ENCODE measurements at places on chromosomes 3 and 15.
A peak's percentile ranks its signal among the peaks of the same experiment; 100 is the strongest.

- no peak for DNase-seq
Measured at GRCh38 chr3:3105246-3105645, 4.9 kb downstream of the IL5RA start.

DNA sequence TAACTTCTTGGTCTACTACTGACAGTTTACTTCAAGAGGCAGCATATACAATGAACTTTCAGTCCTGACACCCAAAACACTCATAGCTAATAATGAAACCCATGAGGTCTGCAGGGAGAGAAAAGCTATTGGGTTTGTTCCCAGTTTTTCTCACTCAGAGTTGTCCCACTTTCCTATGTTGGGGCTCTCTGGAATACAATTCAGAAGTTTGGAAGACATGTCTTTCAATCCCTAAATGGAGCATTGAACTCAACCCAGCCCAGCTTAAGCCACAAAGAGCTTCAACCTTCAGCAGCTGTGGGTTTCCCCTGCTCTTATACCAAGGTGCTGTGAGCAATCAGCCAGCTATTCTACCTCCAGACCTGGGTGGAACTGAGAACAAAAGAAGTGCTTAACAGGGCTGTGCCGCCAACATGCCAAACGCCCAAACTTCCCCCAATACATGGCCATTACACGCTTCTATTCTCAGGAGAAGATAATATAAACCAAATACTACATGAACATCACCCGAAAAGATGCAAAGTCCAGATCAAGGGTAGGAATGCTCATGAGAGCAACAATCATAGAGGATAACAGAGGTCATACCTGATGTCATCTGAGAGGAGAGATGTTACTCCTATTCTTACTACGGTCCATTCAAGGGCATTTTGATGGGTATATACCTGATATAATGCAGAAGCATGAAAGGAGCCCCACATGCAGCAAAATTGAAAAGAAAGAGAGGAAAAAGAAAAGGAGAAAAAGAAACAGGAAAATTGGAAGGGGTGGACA, 131.2 kb upstream of the TGFBR2 start:
- no peak for DNase-seq

DNA sequence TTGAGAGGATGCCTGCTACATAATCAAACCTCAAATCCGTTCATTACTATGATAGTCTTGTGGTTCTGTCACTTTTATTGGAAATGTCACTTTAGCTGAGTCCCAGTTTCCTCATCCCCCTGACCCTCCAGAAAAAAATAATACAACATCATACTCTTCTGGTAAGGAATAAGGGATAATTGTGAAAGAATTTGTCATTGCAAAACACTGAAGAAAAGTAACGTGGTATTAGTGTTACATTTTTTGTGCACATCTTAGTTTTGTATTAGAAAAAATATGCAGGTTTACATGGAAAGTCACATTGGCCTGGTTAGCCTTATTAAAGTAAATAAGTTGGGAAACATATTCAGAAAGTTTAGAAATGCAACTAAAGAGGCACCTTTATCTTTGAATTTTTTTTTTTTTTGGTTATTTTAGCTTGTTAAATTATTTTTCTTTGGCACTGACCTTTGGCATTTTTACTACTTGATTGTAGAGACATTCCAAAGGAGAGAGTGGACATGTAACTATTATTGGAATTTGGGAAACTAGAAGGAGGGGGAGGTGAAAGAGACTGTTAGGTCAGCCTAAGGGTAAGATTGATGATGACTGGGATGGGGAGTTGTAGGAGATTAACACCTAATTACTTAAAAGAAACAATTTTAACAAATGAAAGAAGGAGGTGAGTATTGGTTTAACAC, 462.2 kb upstream of the RARB start:
- no peak for DNase-seq

DNA sequence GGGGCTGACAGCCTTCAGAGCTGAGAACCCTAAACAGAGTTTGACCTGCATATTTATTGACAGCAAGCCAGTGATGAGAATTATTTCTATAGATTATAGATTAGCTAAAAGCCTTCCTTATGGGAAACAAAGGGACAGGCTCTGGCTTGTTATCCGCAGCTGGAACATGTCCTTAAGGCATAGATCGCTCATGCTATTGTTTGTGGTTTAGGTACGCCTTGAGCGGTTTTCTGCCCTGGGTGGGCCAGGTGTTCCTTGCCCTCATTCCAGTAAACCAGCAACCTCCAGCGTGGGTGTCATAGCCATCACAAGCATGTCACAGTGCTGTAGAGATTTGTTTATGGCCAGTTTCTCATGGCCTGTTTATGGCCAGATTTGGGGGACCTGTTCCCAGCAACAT, 10.2 kb upstream of the FAH start:
- DNase-seq = no peak

GRCh38 chr3:169404520-169404890, 259.0 kb downstream of the MECOM start:
- no peak for DNase-seq

DNA sequence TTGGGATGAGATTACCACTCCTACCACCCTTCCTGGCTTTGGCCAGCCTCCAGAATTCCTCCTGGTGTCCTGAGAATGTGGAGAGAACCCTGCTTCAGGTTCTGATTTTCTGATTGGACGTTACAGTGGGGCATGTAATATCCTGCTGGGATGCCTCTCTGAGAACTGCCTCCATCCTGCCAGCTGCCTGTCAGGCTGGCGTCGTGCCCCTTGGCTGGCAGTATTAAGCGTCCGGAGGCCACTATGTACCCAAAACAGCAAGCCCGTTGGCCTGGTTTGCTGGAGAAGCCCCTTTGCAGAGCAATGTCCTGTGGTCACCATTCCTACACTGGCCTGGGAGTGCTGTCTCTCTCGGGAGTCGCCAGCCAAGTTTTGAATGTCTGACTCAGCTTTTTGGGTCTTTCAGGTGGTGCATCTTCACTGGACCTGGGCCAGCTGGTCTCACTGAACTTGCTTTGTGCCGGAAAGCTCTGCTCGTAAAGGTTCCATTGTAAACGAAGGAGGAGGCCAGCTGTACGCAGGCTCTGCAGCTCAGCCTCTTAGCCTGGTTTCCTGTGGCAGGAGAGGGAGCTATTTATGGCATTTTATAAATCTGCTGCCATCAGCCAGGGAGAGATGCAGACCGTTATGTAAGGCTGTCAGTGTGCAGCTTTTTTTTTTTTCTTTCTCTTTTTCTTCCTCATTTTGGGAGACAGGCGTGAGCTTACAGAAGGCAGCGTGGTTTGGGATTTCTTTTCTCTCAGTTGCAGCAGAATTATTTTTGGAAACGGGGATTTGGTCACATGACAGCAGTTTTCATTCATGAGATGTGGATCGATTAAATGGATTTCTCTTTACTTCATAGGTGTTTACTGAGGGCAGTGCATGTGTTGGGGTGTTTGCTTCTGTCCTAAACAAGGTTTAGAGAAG, 19.0 kb upstream of the TRAK1 start:
- peak; percentile 80 for DNase-seq

GRCh38 chr15:60795889-60796288, 316.9 kb upstream of the ICE2 start:
- no peak for DNase-seq

DNA sequence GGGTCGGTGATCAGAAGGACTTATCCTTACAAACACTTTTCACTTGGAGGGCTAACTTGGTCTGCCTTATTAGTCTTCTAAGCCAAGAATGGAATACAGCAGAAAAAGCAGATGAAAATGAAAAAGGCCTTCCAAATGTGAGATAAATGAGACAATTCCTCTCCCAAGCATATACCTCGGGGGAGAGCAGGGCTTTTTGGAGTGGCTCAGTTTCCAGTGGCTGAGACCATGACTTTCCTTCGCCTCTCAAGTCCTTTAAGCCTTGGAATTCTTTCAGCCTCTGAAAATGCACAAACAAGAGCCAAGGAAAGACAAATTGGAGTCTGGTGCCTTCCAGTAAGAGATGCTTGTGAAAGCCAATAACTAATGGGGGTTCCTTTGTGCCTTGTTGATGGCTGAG, 130.9 kb downstream of the DTWD1 start:
- DNase-seq = no peak

- no peak for DNase-seq
Measured at GRCh38 chr3:193010191-193010590, 92.5 kb upstream of the MB21D2 start.

GRCh38 chr3:149443545-149443912, 31.0 kb upstream of the TM4SF4 start:
- DNase-seq = no peak

DNA sequence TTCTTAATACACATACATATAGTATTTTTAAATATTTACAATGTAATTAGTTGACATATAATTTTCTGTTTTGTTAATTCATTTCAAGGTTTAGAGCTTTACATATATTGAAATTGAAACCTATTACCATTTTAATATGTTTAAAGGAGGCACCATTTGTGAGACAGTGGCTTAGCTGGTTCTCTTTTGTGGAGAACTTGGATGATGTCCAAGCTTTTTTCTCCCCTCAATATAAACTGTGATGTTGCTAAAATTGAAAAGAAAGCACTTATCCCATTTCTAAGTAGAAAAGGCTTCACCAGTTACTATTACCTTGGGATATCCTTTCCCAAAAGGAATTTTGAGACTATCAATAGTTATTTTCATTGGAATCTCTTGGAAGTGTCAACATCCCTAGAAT, 707.2 kb downstream of the NTRK3 start:
- DNase-seq = no peak

- DNase-seq = no peak
Measured at GRCh38 chr3:13822042-13822441, 57.8 kb downstream of the WNT7A start.

GRCh38 chr3:105647047-105647446, 221.8 kb downstream of the CBLB start:
- peak; percentile 77 for DNase-seq

- no peak for DNase-seq
Measured at GRCh38 chr3:125294411-125294810, 80.7 kb downstream of the ZNF148 start.

DNA sequence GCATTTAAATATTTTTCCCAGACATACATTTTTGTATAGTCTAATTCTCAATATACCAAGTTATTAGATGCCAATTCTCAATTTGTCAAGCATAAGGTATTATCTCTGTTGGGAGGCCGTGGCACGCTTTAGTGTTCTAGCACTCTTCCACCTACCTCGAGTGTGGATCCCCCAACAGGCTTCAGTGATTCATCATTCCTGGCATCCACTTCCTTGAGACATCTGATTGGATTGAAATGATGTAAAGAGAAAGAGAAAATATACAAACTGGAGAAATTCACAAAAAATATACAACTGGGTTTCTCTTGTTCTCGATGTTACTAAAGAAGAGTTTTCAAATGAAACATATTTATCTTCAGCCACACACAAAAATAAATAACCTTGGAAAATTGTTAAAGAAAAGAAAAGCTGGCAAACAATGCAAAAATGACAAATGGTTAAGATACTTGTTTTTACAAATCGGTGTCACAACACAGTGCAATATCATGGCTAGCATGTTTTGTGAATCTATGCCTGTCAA, 218.0 kb upstream of the CDIN1 start:
- DNase-seq = no peak

DNA sequence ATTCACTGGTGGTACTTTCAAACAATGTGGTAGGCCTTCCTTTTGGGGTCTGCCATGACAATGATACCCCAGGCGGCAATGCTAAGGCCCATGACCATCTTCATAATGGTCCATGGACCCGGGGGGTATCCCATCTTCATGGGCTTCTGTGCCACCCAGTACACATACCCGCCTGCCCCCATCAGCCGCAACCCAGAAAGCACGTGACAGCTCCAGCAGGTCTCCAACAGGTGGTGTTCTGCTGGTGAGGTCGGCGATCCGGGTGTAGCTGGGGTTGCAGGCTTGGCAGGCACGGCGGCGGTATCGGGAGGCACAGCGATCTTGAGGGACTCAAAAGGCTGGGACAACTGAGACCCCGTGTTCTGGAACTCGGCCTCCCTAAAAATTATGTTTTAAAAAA, 214.5 kb downstream of the SNRPN start:
- no peak for DNase-seq

- no peak for DNase-seq
Measured at GRCh38 chr3:73624017-73624820, 522 bp downstream of the PDZRN3 start.

GRCh38 chr3:104911376-104911775, 455.3 kb upstream of the ALCAM start:
- no peak for DNase-seq

DNA sequence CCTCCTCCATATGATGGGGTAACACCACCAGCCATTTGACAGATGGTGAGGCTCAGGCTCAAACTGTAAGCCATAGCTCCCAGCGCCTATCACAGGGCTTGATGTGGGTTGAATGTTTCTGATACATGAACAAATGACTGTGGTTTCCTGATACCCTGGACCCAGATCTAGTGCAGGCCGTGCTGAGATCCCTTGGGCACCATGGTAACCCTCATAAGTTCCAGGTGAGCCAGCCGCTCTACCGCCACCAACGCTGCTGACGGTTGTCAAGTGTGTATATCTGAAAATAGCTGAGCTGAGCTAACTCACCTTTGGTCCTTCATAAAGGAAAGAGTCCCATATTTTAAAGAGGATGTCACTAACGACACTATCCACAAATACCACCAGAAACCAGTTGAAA, 74.5 kb downstream of the TBC1D2B start:
- no peak for DNase-seq

GRCh38 chr3:105619651-105620050, 249.2 kb downstream of the CBLB start:
- DNase-seq = no peak

DNA sequence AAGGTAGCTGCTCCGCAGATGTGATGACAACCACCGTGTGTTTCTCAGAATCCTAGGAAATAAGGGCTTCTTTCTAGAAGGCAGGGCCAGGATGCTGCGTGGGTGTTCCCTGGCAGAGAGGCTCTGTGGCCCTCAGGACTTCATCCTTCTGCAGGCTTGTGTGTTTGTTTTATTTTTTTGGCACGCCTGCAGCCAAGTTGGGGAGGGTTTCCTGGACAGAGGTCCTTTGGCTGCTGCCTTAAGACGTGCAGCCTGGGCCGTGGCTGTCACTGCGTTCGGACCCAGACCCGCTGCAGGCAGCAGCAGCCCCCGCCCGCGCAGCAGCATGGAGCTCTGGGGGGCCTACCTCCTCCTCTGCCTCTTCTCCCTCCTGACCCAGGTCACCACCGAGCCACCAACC, at the start of gene CLEC3B:
CLEC3B (plus strand) TSS at position 266 of the 400 bp plus-strand sequence; CDS start at position 326, 60 bp downstream.
- no peak for DNase-seq

DNA sequence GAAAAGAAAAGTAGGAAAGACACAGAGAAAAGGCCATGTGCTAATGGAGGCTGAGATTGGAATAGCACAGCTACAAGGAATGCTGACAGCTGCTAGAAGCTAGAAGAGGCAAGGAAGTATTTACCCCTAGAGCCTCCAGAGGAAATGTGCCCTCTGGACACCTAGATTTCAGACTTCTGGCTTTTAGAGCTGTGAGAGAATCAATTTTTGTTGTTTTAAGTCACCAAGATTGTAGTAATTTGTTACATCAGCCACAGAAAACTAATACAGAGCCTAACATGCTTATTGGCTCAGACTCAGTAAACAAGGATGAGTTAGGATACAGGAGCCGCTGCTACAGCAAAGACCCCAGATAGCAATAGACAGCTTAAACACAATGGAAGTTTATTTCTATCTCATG, 33.1 kb upstream of the GLCE start:
- no peak for DNase-seq

- DNase-seq = no peak
Measured at GRCh38 chr3:7238565-7239295, 377.8 kb downstream of the GRM7 start.

All from AG09309 (cell line).